Activated CD8-positive, alpha-beta memory T cell treated with anti-CD3 and anti-CD28 coated beads for 4 hours (primary cell): ENCODE measurements at places on chromosomes 12 and 14.

DNA sequence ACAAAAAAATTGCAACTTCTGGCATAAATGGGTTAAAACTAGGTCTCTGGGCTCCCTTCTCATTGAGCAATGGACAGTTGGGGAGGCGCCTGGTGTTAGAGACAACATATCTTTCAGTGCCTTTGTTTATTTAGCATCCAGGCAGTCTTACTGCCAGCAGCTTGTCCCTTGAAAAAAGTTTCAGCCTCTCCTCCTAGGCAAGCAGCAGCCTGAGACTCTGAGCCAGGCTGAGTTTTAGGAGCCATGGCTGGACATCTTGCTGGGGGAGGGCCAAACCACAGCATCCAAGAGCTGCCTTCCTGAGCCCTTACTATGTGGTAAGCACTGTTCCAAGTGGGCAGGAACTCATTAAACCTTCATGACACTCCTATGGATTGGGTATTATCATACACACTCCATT lies 10.1 kb upstream of the JDP2 start:
- DNase-seq: no peak

DNA sequence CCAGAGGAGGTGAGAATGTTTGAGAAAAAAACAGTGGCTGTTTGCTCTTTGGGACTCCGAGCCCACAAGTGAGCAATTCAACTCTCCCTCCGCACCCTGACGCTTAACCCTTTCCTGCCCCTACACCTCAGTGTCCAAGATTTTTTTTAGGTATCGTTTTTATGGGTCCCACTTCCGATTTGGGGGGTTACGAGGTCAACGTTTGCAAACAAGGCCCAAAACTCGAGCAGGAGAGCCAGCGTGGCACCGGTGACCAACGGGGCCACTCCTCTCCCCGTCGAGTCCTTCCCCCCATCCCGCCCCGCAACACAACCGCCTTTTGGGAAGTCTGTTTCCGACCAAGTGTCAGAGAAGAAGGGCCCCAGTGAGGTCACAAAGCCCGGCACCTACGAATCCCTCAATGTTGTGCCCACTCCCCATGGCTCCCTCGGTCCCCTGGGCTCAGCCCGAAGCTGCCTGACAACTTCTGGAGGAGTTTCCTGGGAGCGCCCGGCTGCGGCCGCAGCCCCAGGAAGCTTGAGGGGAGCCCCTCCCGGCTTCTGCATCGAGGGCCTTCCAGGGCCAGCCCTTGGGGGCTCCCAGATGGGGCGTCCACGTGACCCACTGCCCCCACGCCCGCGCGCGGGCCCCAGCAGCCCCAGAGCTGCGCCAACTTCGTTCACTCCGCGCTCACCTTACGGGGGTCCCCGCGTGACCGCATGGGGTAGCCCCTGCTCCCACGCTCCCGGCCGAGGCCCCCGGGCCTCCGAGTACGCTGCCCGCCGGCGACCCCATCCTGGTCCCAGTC lies 1.2 kb downstream of the CDK2AP1 start:
- DNase-seq: no peak

GRCh38 chr14:105532735-105533141 lies 6.4 kb downstream of the TMEM121 start:
- DNase-seq: no peak

DNA sequence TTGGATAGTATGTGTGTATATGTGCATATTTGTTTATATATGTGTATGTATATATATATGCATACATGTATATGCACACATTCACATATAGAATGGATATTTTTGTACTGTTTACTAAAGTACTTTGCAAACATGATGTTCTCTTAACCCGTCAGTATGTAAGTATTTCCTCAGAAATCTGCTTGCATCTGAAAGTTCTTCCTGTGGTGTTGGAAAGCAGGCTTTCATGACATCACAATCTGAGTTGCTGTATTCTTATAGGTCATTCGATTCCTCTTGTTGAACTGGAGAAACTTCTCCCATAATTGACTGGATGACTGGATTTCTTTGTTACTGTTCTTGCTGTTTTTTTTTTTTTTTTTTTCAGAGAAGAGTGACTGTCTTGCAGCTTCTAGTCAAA lies 29.1 kb downstream of the GABARAPL1 start:
- no peak for DNase-seq

DNA sequence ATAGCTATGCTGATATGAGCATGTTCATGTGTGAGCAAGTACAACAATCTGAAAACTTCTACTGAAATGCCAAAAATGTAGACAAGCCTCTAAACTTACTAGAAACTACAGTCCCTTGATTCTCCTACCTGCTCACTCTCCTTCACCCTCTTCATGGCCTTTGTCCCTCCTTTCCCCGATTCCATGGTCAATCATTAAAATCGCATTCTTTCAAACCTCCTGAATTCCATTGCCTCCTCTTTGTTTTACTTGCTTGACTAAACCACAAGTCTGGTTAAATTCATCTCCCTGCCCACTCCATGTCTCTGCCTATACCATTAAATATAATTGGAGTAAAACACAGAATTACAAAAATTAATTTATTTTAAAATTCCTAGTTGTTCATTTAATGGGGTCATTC lies 33.0 kb upstream of the SSTR1 start:
- DNase-seq: no peak
